ENCODE measurements at places on chromosomes 2 and 18.
A peak's percentile ranks its signal among the peaks of the same experiment; 100 is the strongest.

GRCh38 chr2:120630031-120630701 is 105.5 kb upstream of the GLI2 start:
- DNase-seq: no peak

DNA sequence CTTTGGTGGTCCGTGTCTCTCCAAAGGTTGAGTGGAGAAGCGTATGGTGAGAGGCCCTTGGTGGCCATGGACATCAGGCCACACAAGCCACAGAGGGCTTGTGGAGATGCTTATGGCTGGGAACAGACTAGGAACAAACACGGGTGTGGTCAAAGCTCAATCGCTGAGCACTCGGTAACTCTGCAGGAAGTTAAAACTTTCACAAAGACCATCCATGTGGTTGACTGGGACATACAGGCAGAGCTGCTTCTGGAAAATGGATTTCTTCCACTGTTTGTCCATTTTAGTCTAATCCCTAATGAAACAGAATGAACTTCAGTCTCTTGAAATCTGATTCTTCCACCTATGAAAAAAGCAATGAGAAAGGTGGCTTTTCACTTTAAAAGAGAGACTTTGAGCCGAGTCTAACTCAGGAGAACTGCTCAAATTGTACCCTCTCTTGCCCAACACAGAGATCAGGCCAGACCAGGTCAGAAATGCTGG is 17.7 kb downstream of the GDF7 start:
- DNase-seq: no peak

DNA sequence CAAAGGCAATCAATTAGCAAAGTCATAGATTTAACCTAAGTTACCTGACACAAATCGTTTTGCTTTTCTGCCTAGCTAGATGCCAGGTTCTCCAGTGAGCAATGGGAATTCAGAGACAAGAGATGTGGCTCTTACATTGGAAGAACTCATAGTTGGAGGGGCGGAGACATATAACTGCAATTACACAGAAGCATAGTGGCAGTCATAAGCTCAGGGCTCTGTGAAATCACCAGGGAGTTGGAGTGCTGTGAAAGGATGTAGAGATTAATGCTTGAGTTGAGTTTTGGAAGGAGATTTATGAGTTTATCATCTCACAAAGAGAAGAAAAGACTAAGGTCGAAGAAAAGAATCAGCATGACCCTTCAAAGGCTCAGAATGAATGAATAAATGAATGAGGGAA is 457.2 kb upstream of the TRIB2 start:
- no peak for DNase-seq

DNA sequence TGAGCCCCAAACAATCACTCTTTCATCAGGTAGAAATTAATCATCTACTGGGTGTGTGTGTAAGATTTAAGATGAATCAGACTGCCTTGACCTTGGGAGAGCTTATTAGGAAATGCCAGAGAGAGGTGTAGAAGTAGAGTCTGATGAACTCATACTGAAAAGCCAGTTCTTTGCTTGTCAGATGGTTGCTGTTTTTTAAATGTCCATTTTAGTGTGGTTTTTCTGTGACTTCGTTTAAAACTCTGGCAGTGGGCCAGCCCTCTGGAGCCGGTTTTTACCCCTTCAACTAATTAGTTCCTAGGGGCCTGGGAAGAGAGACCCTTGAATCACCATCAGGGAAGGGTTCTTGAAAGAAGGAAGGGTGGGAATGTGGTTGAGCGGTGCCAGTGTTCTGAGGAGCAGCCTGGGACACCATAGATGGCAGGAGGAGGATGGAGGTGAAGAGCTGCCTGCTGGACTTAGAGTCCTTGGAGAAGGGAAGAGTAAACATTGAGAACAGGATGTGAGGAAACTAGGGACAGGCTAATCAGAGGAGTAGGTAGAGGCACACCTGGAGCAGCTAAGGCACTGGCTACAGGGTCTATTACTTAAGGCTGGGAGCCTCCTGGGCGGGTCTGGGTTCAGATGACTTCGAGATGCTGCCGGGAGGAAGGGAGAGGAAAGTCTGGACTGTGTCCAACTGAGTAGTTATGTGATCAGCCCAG is 66.1 kb downstream of the LRRFIP1 start:
- peak; percentile 49 for DNase-seq

DNA sequence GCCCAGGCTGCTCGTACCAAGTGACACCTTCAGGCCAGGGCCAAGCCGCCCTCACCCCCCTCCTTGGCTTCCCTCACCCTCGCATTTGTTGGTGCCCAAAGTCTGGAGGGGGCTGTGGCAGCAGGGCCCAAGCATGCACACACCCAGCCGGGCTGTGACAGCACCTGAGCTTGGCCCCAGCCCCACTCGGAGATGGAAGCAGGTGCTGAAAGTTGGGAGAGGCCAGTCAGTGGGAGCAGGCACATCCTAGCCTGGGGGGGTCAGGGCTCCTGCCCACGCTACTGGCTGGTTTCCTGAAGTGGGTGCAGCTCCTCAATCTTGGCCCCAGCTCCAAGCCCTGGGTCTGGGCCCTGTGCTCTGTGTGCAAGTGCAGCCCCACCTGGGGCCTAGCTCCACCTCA is 228.0 kb downstream of the RDH14 start:
- no peak for DNase-seq

- DNase-seq: peak; percentile 31
Observed at GRCh38 chr2:28423856-28424605, 31.4 kb downstream of the FOSL2 start.

DNA sequence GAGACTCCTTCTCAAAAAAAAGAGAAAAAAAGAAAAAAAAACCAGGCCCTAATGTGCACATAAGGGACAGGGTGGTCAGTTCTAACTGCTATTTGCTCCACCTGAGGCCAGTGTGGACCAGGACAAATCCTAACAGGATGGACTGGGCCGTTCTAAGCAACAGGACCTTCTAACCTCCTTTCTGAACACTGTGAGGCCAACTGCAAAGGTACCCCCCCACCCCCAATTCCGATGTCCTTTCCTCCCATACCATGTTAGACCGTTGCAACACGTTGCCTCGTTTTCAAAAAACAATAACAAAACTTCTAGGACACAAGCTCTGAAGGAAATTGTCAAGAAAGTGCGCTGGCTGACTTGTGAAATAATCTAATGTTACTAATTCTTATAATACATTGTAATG is 1.2 kb downstream of the THAP4 start:
- no peak for DNase-seq

DNA sequence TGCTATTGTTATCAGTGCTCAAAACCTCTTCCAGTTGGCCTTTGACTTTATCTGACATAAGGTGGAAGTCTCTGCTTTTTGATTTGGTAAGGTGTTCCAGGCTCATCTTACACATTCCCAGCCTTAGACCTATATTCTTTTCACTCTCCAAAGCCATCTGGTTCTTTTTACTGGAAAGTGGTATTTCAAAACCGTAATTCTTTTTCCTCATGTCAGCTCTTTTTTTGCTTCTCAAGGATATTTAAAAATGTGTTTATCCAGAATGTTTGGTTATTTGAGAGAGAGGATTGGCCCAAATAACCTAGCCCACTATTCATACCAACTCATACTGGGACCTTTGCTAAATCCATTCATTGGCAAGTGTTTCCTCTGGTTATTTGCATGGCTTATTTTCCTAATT is 411.2 kb upstream of the PIK3C3 start:
- DNase-seq: no peak

- DNase-seq: no peak
Observed at GRCh38 chr2:25453199-25453905, 111.6 kb upstream of the DNMT3A start.

DNA sequence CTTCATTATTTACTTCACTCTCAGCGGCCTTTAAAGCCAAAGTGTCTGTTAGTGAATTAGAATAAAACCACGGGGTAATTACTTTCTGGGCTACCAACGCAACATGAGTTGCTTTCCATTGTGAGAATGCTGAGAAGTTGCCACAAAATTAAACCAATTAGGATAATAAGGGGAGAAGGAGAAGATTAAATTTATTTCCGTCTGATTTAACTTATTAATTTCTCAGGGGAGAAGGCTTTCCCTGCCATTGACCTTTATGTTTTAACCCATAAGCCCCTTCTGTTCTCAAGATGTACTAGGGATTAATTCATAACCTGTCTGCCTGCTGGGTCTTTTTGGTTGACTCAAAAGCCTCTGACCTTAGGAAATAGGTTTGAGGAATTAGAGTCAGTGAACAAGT is 42.3 kb upstream of the IGFBP5 start:
- no peak for DNase-seq

GRCh38 chr2:102331311-102331980 is 20.1 kb downstream of the IL1RL1 start:
- no peak for DNase-seq

DNA sequence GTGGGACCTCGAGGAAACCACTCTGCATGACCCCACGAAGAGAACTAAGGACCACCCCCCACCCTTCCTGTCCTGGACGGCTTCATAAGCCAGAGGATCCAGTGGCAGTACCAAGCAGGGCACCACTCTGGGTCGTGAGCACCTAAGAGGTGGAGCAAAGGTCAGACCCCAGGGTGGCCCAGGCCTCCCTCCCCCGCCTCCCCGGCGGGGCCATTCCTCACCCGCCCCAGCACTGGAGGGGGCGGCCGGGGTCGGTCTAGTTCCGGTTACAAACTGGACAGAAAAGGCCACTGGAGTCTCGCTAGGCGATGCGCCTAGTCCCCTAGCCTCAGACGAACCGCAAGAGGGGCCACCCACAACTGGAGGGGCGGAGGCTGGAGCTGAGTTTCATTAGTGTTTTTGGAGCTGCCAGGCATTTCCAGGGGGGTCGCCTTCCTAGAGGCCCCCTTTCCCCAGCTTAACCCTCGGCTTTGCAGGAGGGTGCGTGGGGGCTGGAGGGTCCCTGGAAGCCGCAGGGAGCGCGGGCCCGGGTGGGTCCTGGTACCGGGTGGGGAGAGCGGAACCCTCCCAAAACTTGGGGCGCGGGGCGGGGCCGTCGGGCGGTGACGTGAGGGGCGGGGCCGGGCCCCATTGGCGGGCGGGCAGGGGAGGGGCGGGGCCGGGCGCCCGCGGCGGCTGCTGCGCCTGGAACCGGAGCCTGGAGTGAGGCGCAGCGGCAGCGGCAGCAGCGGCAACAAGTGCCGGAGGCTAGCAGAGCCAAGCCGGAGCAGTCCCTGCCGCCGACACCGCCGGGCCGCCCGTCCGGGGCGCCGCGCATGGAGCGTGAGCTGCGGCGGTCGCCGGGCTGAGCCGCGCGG is at the start of gene B3GNT2:
Gene B3GNT2, plus strand, starts transcription at position 695 of the 857 bp plus-strand sequence. CDS start 26,106 bp downstream, outside the sequence.
- DNase-seq: peak; percentile 85

DNA sequence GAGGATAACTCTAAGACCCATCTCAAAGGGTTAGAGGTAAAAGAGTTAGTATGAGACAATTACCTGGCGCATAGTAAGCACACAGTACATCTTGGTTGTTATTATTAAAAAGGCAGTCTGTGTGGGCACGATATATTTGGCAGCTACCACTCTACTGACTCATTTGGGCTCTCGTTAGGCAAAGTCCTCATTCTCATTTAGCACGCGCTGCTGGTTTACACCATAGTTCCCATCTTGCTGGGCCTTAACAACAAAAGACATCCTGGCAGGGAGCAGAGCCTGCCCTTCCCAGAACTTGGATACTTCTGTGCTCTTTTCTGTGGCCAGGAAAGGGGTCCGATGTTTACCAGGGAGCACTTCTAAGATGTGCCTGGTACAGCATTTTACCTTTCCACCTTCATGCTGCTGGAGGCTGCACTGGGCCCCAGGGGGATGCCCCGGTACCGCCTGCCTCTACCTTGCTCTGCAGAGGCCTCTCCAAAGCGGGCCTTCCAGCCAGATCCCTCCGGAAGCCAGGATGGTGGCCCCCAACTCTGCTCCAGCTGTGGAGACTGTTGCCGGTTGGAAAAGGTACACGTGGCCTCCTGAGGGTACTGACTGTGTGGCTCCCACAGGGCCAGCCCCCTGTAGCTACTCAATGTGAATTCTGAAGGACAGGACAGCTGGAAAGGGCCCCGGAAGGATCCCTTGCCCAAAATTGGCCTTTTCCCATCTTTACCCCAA is 15.0 kb downstream of the GLI2 start:
- no peak for DNase-seq

- DNase-seq: no peak
Observed at GRCh38 chr2:7270011-7270431, 352.8 kb downstream of the RNF144A start.

DNA sequence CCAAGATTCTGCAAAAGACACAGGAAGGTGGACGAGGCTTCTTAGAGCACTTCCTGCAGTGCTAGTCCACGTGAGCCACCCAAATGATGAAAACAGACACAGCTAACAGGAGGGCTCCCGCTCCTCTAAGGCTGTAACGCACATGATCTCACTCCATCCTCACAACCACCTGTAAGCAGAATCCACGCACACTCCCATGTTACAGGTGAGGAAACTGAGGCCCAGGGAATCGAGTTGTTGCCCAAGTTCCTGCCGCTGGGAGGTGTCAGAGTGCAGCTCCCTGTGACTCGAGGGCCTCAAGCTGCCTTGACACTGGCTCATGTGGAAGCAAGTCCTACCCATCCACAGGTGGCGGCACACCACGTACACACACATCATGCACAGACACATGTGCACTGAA is 4.4 kb downstream of the DNMT3A start:
- DNase-seq: no peak

DNA sequence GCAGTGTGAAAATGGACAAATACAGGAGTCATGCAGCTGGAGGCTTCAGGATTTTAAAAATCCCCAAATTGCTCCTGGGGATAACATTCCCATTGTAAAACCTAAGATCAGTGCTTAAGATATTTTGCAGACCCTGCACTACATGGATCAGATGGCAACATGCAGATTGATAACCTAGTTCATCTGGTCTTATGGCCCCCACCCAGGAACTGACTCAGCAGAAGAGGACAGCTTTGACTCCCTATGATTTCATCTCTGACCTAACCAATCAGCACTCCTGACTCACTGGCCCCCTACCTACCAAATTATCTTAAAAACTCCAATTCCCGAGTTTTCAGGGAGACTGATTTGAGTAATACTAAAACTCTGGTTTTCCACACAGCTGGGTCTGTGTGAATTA is 20.0 kb downstream of the SRBD1 start:
- DNase-seq: no peak

- DNase-seq: no peak
Observed at GRCh38 chr2:205700331-205701132, 18.2 kb downstream of the NRP2 start.

DNA sequence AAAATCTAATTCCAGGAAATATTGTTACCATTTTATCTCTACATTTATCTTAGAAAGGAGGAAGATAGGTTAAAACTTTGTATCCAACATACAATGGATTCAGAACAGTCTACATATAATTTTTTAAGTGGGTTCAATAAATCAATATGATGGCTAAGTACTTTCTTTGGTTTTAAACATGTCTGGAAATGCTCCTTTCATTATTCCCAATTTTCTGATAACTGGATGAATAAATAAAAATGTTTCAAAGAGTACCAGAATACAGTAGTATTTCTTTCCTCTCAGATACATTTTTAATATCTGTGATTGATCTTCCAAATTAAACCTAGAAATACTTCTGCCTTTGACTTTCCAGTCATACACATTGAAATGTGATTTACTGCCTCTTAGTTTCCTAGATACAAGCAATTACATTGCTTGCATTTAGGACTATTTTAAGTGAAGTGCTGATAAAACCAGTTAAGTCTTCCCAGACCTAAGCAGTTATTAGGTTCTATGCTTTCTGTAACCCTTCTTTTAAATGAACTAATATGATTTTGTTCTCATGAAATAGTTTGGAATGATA is 283.5 kb downstream of the CCDC178 start:
- no peak for DNase-seq

GRCh38 chr2:220811115-220811514 is 761.0 kb downstream of the EPHA4 start:
- no peak for DNase-seq

GRCh38 chr2:1055014-1055595 is 104.5 kb downstream of the SNTG2 start:
- no peak for DNase-seq

GRCh38 chr2:215403441-215404347 is 32.2 kb downstream of the FN1 start:
- no peak for DNase-seq

GRCh38 chr2:3282056-3282998 is 95.3 kb downstream of the EIPR1 start:
- no peak for DNase-seq
